Muscle of leg (tissue), 16 donors: ENCODE measurements at places on chromosomes 2 and 18.

- DNase-seq = no peak
Measured at GRCh38 chr2:187718092-187718491, 163.9 kb upstream of the TFPI start.

DNA sequence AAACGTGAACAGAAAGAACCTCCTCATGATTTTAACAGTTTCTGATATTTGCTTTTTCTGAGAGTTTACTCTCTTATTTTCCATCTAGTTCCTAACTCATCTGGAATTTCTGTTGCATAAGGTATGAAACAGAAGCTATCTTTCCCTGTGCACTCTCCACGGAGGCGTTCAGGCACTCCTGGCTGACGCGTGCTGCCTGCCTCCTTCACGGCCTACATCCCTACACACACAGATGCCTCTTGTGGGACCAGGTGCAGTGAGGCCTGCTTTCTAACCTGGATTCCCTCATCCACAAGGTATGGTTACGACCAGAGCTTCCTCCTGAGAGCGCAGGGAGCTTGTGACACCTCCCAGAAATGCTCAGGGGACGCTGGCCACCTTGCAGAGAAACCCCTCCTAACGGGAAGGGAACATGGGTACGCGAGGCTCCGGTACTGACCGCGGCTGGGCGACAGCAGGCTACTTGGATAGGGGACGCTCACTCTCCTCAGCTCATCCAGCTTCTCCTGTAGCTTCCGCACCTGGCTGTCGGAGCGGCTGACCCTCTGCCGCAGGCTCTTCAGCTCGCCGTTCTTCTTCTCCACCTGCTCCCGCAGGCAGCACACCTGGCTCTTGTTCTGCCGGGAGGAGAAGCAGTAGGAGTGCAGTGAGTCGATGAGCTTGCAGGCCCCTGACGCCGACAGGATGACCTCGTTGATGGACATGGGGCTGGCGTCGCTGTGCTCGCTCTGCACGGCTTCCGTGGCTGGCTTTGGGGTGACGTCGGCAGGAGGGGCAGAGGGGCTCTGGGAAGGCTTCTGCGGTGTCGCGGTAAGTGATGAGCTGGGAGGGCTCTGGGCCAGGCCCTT lies 4.3 kb downstream of the THAP4 start:
- DNase-seq = no peak

GRCh38 chr2:111157798-111158197 lies 37.1 kb downstream of the BCL2L11 start:
- DNase-seq = no peak

GRCh38 chr2:222960126-222960525 lies 91.9 kb upstream of the KCNE4 start:
- no peak for DNase-seq

GRCh38 chr2:11482473-11483035 lies 16.6 kb upstream of the E2F6 start:
- peak; percentile 85 for DNase-seq

GRCh38 chr18:13530879-13531387 lies 195.4 kb downstream of the FAM210A start:
- peak; percentile 77 for DNase-seq

- DNase-seq = no peak
Measured at GRCh38 chr18:74140582-74140981, 7.1 kb downstream of the FBXO15 start.

GRCh38 chr2:196486146-196486545 lies 153.4 kb upstream of the CCDC150 start:
- DNase-seq = peak; percentile 82

GRCh38 chr2:69608109-69608508 lies 35.4 kb downstream of the AAK1 start:
- DNase-seq = no peak

- peak; percentile 3 for DNase-seq
Measured at GRCh38 chr18:41645589-41646360, 309.3 kb upstream of the PIK3C3 start.

- DNase-seq = no peak
Measured at GRCh38 chr2:29057006-29057405, 17.3 kb downstream of the PCARE start.

DNA sequence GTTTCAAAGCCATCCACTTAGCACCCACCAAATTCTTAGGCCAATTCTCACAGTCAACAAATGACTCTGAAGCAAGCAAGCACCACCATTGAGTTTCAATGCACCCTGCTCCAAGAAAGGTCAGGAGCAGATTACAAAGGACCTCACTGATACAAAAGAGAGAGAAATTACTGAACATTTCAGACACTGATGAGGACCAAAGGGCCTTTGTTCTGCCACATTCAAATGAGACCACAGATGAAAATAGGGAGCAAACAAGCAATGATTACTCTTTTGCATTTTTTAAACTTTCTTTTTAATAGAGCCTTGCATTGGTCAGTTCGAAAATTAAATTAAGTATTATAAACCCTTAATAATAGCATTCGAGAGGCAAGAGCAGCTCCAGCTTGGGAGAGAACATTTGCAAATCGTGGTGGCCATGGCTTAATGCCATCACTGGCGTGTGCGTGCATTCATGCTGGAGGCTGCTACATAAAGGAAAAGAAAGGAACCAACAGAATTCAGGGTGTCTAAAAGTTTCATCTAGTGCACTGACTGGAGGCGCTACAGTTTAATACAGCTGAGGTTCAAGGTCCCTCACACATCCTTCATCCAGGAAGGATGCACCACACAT lies 87.5 kb downstream of the KLF7 start:
- no peak for DNase-seq

- no peak for DNase-seq
Measured at GRCh38 chr2:62313449-62314227, 117.7 kb downstream of the B3GNT2 start.

GRCh38 chr18:10681581-10682367 lies 155.9 kb downstream of the NAPG start:
- DNase-seq = no peak

GRCh38 chr2:24682304-24682703 lies 110.9 kb downstream of the PTRHD1 start:
- DNase-seq = peak; percentile 65

- no peak for DNase-seq
Measured at GRCh38 chr2:61715506-61715905, 138.4 kb downstream of the FAM161A start.

DNA sequence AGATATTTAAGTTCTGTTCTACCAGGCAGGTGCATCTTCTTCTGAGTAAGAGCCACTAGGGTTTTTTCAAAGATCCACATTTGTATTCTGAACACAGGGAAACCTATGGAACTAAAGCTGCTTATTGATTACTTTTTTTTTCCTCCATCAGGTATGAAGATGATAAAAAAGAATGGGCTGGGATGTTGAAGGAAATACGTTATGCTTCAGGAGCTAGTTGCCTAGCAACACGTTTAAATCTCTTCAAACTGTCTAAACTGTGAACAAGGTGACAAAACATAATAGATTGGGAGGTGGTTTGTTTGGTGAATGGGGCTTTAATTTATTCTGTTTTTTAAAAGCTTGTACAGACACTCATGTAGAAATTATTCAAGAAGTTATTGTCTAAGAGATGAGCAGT lies 15.9 kb downstream of the KLHL41 start:
- DNase-seq = no peak

- DNase-seq = no peak
Measured at GRCh38 chr2:224711381-224711780, 4.8 kb downstream of the CCDC195 start.

DNA sequence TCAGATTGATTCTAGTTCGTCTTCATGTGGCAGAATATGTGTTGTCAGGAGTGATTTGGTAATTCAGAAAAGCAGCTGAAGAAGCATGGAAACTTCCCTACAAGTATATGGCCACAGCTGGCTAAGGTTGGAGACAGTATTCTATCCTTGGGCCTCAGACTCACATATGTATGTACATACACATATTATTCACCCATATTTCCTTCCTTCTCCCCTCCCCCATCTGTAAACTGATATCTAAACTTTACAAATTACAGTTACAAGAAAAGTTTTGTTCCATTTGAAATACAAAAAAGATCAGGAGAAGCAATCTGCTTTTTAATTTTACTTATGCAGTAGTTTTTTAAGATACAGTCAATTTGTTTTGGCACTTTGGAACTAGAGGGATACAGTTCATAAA lies 3.1 kb downstream of the SP3 start:
- DNase-seq = peak; percentile 32

GRCh38 chr2:126208266-126208665 lies 447.7 kb upstream of the GYPC start:
- DNase-seq = no peak

DNA sequence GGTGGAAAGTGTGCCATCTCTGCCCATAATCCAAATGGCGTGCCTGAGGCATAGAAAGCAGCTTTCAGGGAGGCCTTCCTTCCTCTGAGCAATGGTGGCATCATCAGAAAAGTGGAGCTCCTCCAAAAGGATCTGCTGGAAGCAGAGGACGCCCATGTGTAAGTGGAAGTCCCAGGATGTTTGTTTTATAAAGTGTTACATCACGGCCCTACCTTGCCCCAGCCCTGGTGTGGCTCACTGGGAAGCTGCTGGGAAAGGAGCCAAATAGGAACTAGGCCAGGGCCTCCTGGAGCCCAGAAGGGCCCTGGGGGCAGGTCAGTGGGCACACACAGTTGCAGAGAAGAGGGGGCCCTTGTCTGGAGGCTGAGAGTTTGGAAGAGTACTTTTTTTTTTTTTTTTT lies 4.2 kb upstream of the ODC1 start:
- DNase-seq = no peak

DNA sequence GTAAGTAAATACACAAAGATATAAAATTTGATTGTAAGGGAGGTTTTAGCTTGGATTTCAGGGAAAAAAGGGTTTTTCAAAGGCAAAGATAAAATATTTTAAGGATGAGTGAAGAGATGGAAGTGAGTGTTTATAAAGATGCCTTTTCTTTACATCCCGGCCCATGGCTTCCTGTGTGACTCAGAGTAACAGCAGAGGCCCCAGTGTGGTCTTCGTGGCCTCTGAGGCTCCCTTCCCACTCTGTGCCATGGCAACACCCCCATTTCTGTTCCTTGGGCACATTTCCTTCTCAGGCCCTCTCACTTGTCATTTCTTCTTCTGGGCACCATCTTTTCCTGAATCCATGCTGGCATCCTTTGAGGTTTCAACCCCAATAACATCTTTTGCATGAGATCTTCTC lies 92.6 kb upstream of the TMEM18 start:
- DNase-seq = no peak

DNA sequence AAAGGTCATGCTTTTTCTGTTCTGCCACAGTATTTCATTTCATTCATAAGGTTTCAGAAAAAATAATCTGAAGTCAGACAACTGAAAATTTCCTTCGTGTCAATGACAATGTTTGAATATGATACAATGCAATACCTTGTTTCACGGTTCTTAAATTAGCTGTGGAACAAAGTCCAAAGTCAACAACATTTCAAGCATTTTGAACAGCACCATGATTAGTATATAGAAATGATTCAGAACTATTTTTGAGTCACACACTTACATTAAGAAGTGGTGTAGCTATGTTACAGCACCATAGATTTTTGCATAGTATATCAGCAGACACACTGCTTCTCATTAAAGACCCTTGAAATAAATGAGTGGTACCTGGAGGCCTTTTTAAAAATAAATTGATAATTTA lies 178.3 kb upstream of the DSEL start:
- DNase-seq = no peak

GRCh38 chr2:209960676-209961630 lies 41.5 kb upstream of the RPE start:
- DNase-seq = peak; percentile 63
